ENCODE measurements at places on chromosomes 6 and 20.

- DNase-seq = no peak
These were observed 191.3 kb downstream of the EPM2A start for GRCh38 chr6:145544041-145544440.

- DNase-seq = no peak
These were observed 19.0 kb upstream of the PREX1 start for GRCh38 chr20:48846516-48847492.

- no peak for DNase-seq
These were observed 156.0 kb downstream of the CCDC170 start for GRCh38 chr6:151649835-151650234.

GRCh38 chr6:3650959-3651697 is 100.4 kb downstream of the PXDC1 start:
- no peak for DNase-seq

DNA sequence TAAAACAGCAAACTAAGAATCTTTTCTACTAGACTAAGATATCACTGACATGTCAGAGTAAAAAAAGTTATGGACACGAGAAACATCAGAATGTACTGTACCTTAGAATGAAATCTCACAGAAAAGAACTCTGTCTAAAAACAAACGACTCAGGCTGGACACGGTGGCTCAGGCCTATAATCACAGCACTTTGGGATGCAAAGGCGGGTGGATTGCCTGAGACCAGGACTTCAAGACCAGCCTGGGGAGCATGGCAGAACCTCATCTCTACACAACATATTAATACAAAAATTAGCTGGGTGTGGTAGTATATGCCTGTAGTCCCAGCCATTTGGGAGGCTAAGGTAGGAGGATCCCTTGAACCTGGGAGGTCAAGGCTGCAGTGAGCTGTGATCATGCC is 122.6 kb downstream of the PRND start:
- no peak for DNase-seq

DNA sequence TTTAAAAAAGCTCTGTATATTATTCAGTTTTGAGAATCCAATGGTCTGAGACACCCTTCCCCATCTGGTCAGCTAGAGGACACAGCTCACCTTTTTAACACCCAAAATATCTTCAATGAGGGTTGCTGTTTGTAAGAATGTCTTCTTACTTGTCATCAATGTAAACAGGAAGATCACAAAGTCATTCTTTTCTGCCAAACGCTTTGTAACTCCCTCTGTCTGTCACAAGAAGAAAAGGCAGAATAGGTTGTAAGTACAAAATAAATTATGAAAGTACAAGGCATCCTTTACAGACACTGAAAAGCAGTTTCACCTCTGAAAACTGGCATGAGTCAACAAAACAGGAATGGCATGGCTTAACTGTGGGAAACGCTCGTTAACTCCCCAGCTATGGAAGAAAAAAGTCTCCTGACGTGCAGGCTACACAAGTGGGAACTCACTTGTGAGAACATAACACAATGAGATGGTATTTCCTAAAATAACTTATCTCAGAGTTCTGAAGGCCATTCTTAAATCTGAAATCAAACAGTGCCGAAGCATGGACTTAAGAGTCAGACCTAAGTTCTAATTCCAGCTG is 42.7 kb downstream of the TRPC4AP start:
- no peak for DNase-seq

- DNase-seq = no peak
These were observed 16.2 kb downstream of the DNAJC5 start for GRCh38 chr20:63911176-63911575.

DNA sequence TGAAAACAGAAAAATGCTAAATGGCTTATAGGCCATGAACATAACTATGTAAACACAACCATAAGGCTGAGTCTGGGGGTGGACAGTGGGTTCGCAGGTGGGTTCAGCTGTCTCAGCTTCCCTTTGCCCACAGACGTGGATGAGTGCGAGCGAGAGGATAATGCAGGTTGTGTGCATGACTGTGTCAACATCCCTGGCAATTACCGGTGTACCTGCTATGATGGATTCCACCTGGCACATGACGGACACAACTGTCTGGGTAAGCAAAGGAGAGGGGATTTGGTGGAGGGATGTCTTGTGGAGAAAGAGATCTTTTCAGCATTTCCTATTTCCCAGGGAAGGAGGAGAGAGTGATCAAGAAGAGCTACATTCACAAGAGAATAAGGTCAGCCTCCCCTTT is 14.7 kb downstream of the SCUBE3 start:
- DNase-seq = no peak

GRCh38 chr6:38984723-38985122 is 63.9 kb upstream of the GLP1R start:
- DNase-seq = no peak

- DNase-seq = no peak
These were observed 25.5 kb downstream of the PCK1 start for GRCh38 chr20:57586370-57586793.

GRCh38 chr6:166382500-166382932 is 224 bp downstream of the MPC1 start:
- no peak for DNase-seq

- no peak for DNase-seq
These were observed 113.9 kb upstream of the CST7 start for GRCh38 chr20:24835195-24835594.

DNA sequence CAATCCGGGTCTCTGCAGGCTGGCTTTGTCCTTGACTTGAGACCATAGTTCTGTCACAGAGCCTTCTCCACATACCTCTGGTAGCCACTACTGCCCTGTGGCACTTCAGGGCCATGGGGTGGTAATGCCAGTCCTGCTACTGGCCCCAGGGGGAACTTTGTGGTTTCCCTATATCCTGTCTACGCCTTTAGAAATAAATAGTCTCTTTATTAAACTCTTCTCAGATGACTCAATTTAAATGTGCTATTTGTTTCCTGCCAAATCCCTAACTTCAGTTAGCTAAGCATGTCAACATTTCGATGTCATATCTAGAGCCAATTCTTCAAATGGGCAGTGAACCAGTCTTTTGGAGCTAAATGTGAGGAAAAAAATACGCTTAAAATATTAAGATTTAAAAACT is 60.1 kb downstream of the SEL1L2 start:
- no peak for DNase-seq

GRCh38 chr6:110322151-110322873 is 35.8 kb downstream of the METTL24 start:
- no peak for DNase-seq

- no peak for DNase-seq
These were observed 43.6 kb upstream of the TMEM170B start for GRCh38 chr6:11493974-11494373.

GRCh38 chr20:48380661-48381060 is 447.1 kb downstream of the PREX1 start:
- no peak for DNase-seq

DNA sequence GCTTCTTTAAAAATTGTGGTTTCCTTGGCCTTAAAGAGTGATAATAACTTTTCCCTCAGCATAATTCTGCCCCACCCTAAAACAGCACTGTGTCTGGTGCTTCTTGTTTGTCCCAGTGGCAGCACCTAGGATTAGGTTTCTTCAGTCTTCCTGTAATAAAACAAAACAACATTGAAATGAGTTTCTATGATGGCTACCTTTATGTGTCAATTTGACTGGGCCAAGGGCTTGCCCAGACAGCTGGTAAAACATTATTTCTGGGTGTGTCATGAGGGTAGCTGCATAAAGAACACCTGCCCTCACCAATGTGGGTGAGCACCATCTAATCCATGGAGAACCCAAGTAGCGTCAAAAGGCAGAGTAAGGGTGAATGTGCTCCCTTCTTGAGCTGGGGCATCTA is 117.8 kb downstream of the QRSL1 start:
- DNase-seq = no peak

DNA sequence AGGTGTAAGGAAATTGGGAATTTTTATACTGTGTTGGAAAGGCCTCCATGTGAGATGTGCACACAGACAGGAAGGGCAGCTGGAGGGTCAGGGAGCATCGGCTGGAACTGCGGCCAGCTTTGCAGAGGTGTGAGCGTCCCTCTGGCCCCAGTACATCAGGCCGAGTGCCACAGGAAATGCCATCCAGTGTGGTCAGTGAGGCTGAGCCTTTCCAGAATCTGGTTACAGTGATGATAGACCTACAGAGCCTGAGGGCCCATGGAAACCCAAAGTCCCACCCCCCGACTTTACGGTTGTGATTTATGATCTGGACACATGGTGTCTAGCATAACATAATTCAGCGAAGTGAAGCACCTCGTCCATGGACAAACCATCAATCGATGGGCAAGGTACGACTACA is 137.3 kb upstream of the PDE10A start:
- no peak for DNase-seq

GRCh38 chr6:129661536-129662405 is 48.2 kb downstream of the ARHGAP18 start:
- no peak for DNase-seq

GRCh38 chr6:68679399-68679798 is 44.3 kb downstream of the ADGRB3 start:
- DNase-seq = no peak

GRCh38 chr6:85506441-85507093 is 56.7 kb downstream of the NT5E start:
- DNase-seq = no peak

GRCh38 chr6:106315765-106316374 is 9.7 kb downstream of the ATG5 start:
- DNase-seq = no peak

DNA sequence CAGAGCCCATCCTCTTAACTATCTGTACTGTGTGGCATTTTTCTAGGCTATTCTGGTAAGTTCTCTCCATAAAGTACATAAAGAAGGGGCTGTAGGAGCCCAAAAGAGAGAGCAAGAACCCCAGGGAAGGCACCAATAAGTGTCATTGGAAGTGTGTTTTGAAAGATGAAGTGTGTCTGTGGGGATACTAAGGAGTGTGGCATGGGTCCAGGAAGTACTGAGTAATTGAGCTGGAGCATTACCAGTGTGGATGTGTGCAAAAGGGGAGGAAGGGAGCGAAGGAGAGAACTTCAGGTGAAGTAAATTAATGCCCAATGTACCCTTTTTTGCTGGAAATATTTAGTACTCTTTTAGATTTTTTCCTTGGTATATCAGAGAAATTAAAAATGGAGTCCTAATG is 63.9 kb downstream of the KCNS1 start:
- peak; percentile 42 for DNase-seq

GRCh38 chr6:138485586-138486248 is 13.6 kb downstream of the NHSL1 start:
- DNase-seq = peak; percentile 17

DNA sequence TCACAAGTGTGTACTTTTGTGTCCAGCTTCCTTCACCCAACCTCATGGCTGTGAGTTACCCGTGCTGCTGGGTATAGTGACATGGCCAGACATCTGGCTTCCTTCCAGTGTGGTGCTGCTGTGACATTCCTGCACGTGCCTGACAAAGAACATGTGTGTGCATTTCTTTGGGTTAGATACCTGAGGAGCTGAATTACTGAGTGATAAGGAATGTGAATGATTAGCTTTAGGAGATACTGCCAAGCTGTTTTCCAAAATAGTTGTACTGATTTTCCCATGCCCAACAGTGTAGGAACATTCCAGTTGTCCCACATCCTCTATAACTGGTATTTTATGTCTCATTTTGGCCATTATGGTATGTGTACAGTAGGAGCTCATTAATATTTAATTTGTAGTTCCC is 132.5 kb downstream of the PREX1 start:
- DNase-seq = no peak

- DNase-seq = no peak
These were observed 26.9 kb downstream of the FIG4 start for GRCh38 chr6:109717971-109718370.

DNA sequence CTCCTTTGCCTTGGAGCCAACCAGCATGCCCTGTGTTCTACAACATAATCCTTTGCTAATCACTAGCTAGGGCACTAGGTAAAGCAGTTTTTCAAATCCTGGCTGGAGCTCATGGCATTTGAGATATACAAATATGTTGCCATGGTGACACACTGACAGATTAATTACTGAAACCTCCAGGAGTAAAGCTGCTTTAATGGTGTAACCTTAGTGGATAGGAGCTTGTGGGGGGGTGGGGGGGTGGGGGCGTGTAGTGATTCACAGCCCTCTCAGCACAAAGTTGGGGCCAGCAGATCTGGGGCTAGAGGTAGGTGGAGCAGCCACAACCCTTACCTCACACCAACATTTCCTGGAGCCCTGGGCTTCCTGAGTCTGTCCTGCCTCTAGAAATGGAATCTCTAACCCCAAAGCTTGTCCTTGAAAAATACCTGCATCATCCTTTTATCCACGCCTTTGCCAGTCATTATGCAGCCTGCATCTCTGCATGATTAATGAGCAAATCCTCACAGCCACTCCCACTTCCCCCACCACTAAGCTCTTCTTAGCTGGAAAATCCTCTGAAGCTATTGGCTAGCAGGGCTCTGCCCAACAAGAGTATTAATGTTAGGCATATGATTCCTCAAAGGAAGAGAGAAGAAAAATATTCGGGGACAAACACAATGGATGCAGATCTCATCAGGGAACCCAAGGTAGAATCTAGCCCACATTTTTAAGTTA is 84.5 kb upstream of the PRND start:
- no peak for DNase-seq

DNA sequence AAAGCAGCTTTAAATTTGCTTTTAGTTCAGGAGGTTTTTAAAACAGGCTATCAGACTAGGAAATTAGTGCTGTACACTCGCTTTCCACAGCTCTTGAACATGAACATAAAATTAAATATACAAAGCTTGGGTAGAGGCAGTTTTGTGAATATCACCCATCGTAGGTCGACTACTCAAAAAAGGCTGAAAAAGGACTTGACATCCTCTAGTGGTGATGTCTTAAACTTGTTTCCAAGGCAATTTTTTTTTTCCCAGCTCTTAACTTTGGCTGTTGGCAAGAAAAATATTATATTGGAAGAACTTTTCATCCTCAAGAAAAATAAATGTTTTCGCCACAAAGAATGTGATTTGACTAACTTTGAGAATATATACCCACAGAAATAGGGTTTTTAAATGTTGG is 2.9 kb downstream of the MAP7 start:
- no peak for DNase-seq

GRCh38 chr6:156850353-156850752 is 73.2 kb downstream of the ARID1B start:
- no peak for DNase-seq

DNA sequence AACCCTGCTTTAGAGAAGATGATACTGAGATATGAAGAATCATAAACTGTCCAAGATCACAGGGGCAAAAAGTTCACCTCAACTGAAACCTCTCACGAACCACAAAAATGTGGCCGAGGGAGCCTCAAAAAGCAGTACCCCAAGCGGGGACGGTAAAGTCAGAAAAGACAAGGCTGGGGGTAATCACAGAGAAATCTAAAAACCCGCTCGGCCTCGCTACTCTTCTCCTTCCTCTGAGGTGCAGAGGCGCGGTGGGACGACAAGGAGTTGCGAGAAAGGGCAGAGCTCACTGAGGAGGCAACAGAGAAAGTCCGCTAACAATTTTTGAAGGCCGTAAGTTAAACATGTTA is 356 bp upstream of the IRAK1BP1 start:
- DNase-seq = no peak

DNA sequence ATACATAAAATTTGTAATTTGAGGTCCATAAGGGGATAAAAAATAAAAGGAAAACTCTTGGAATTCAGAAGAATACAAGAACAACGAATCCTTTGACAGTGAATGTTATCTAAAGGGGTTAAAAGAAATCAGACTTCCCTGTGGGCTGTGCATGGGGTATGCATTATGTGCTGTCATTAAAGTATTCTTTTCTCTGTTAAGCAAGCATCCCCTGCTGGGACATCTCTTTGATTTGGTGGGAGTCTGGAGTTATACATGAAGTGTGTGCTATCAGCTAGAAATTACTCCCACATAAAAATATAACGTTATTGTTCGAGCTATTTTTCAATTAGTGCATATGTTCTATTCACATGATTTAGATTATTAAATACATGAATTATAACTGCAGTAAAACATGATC is 195.2 kb downstream of the CENPW start:
- DNase-seq = no peak
